ENCODE measurements at places on chromosomes 16 and 17. TPM values are rescaled to one million over a fixed set of nuclear protein-coding genes. Genes with fewer than 3 reads are reported as not detected.

Gene WFIKKN1
- 85.8 TPM for total RNA-seq

Gene RUNDC3A
- total RNA-seq, result 5.8 TPM

Gene EVPLL
- not detected for total RNA-seq

- peak; percentile 91 for DNase-seq
These were observed 6.5 kb upstream of the NGFR start for GRCh38 chr17:49488612-49489011.

- DNase-seq, result no peak
These were observed 119.4 kb downstream of the USP31 start for GRCh38 chr16:23029733-23030420.

DNA sequence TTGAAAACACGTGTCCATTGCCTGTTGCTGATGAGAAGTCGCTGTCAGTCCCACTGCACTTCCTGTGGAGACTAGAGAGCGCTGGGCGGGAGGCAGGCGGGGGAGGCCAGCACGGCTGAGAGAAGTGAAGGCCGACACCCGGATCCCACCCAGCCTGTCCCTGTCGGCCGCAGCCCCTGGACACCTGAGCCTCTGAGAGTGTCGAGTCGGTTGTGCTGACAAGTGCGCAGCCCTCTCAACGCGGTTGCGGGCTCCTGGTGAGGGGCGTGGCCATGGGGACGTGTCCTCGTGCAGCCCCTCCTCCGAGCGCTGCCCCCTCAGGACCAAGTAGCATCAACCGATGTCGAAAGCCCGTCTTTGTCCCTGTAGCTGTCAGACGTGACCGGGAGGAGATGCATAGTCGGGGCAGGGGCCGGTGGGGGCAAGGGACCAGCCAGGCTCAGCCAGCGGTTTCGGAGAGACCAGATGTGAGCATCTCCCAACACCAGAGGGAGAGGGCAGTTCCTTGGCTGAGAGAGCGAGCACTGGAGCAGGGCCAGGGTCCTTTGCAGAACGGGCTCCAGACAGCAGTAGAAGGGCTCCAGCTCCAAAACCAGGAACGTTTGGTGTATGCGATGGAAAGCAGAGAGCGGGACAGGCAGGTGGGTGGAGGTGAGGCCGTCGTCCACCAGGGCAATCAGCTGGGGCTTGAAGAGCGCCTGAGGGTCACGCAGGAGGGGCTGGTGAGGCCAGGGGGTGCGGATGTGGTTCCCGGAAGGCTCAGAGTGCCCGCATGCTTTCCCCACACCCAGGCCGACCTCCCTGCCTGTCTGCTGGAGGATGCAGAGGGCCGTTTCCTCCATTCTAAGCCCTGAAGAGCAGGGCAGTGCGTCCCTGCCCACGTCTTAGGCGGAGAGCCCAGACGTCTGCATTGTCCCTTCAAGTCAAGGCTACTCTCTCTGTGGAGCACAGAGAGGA is 43.3 kb upstream of the CHMP6 start:
- DNase-seq, result no peak

DNA sequence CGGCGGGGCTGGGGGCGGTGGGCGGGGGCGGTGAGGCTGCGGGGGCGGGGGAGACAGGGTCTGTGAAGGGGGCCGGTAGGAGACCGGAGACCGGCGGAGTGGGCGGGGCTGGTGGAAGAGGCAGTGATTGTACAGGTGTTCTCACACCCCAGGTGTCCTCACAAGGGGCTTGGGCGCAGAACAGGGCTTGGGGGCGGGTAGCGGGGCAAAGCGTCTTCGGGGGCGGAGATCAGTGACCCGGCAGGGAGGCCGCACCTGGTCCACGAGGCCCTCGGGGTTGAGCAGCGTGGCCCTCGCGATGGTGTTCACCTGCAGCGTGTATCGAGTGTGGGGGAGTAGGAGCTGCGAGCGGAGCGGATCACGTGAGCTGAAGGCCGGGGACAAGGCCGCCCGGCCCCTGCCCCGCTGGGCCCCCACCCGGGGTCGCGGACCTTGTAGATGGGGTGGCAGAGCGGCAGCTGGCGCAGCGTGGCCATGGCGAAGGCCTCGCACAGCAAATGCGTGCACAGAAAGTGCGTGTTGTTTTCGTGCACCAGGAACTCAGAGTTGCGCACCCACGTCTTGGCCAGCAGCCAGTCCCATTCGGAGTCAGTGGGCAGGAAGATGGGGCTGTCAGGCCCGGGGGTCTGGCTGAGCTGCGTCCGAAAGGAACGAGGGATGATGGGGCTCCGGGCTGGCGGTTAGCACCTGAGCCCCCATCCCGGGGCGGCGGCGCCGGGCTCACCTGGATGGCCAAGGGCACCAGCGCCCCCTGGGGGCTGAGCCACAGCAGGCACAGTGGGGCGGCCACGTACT is 8.5 kb downstream of the ALOXE3 start:
- DNase-seq, result peak; percentile 48

- peak; percentile 34 for DNase-seq
These were observed 149.1 kb downstream of the PRKCA start for GRCh38 chr17:66451188-66452149.

DNA sequence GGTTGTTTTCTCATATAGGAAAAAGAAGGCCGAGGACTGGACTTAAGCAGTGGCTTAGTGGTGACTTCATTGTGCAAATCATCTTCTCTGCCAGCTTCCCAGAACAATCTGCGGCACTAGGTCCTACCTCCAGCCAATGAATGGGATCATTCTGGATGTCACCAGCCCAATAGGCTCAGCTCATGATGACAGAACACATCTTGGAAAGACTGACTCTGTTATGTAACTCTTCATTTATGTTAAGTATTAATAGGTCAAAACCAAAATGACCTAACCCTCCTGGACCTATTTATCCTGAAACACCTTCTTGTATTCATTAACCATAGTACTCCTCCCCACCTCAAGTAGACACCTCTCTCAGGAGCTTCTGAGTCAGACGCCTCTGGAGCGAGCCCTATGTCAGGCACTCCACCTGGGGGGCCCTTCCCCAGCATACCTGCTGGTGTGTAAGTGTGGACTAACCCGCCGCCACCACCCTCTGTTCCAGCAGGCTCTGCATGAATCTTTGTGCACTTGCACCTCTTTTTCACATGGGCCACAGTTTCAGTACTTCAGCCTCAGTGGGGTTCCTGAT is 7.2 kb downstream of the ARL2BP start:
- no peak for DNase-seq

- no peak for DNase-seq
These were observed 266.1 kb downstream of the XYLT1 start for GRCh38 chr16:17204644-17205043.

Data from cardiac muscle cell (in vitro differentiated cells and primary cell).